Esophagus squamous epithelium (tissue), 5 donors: ENCODE measurements at places on chromosomes 5 and 9.

- no peak for DNase-seq
Measured at GRCh38 chr9:91868732-91869391, 81.2 kb downstream of the ROR2 start.

- no peak for DNase-seq
Measured at GRCh38 chr9:76680716-76681425, 83.4 kb upstream of the PCA3 start.

- DNase-seq, result no peak
Measured at GRCh38 chr5:154421868-154422267, 23.9 kb upstream of the SAP30L start.

DNA sequence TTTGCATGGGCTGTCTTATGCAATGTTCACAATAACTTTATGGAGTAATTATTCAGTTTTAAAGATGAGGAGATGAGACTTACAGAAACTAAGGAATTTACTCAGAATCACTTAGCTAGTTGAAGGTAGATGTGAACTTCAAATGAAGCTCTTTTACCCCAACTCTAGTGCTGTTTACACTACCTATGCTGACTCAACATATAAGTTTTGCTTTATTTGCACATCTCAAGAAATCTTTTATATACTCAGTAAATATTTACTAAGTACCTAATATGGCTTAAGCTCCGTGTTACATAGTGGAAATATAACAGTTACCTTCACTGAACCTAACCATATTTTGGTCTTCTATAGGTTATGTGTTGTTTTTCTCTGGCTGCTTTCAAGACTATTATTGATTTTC is 293.2 kb downstream of the ANXA1 start:
- DNase-seq, result no peak
